ENCODE measurements at places on chromosomes 7 and 10.

- no peak for DNase-seq
These were observed 16.3 kb downstream of the OR2AE1 start for GRCh38 chr7:99860281-99861127.

- no peak for DNase-seq
These were observed 7.5 kb downstream of the ZFAND2A start for GRCh38 chr7:1152492-1152891.

DNA sequence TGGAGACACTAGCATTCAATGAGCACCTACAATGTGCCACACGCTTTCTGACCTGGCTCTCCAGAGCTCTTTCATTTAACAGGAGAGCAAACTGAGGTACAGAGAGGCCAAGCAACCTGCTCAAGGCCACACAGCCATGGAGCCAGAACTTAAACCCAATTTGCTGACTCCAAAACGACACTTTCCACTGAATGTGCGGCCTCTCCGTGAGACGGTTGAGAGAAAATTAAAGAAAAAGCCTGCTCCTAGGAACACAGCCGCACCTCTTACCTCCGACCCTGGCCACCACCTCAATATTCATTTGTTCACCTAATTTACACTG, 42.8 kb downstream of the ZCCHC24 start:
- no peak for DNase-seq

DNA sequence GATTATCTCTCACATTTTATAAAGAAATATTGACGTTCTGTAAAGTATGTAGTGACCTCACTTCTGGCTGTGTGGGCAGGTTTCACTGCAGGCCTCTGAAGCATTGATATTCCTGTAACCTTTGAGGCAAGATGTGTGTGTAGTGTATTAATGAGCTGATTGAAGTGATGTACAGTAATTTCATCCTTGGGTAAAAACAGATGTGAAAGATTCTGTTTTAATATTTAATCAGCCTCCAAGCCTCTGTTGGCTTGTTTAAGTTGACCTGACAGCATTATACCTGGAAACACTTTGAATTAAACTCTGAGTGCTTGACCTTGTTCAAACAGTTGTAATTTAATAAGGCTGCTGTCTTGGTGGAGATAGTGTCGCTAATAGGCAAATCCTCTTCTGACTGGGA, 74.9 kb downstream of the KAT6B start:
- DNase-seq: no peak

DNA sequence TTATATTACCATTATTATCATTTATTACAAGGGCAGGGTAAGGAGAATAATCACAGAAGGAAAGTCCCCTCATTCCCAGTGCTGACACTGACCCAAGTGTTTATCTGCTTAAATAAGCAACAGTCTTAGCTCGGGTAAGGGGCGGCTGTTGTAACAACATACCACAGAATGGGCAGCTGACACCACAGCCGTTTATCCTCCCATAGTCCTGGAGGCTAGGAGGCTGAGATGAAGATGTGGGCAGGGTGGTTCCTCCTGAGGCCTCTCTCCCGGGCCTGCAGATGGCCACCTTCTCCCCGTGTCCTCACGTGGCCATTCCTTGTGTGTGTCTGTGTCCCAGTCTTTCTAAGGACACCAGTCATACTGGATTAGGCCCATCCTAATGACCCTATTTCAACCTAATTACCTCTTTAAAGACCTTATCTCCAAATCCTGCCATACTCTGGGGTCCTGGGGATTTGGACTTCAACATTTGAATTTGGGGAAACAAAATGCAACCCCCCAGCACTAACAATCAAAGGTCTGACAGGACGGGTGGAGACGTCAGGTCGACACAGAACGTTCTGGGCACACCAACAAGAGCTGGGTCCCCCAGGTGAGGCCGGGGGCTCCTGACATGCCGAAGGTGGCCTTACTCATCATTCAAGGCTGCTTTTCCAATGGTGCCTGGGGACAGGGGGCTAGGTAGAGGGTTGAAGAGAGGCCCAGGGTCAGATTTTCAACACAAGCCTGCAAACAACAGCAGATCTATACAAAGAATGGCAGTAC, 93.5 kb downstream of the TNS3 start:
- DNase-seq: no peak

DNA sequence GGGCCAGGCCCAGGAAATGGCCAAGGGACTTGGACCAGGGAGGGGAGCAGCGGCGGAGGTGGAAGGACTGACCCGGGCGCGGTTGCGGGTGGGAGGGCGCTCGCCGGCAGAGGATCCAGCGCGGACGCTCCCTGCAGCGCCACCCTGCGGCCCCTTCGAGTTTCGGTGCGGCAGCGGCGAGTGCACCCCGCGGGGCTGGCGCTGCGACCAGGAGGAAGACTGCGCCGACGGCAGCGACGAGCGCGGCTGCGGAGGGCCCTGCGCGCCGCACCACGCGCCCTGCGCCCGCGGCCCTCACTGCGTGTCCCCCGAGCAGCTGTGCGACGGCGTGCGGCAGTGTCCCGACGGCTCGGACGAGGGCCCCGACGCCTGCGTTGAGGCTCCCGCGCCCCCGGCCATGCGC, 16.8 kb upstream of the ZNF467 start:
- no peak for DNase-seq

- no peak for DNase-seq
These were observed 54.8 kb downstream of the DAGLB start for GRCh38 chr7:6392712-6393666.

DNA sequence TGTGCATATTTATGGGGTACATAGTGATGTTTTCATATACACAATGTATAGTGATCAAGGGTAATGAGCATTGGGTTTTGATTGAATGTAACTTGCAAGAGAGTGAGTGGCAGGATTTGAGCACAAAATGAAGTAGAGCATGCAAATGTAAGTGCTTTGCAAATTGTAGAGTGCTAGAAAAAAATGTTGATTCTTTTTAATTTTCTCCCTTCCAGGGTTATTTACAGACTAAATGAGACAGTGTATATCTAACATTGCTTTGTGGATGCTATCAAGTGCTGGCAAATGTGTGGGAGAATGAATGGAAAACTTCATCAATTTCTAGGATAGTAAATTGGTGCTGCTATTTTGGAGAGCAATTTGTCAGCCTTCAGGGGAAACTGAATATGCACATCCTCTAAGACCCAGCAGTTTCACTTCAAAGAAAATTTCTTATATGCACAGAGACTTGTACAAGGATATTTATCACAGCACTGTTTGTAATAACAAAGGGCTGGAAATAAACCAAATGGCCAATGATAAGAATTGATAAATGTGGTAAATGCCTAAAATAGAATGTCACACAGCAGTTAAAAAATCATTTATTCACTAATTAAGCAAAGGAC, 120.6 kb upstream of the PLPP4 start:
- no peak for DNase-seq
